ENCODE measurements at places on chromosomes 12 and 14. TPM values are rescaled to one million over a fixed set of nuclear protein-coding genes. Genes with fewer than 3 reads are reported as not detected.

TTC8 gene
- total RNA-seq = 12.0 TPM

RASAL1 gene
- total RNA-seq = 4.9 TPM

FAM234B gene
- 2.7 TPM for total RNA-seq

PCBP2 gene
- 427 TPM for total RNA-seq

B4GALNT1 gene
- 6.2 TPM for total RNA-seq

ADAM21 gene
- under 0.01 TPM for total RNA-seq

YLPM1 gene
- total RNA-seq = 16.3 TPM

MUCL1 gene
- total RNA-seq = not detected

RABGGTA gene
- total RNA-seq = 33.7 TPM
